ENCODE measurements at places on chromosomes 16 and 17. TPM values are rescaled to one million over a fixed set of nuclear protein-coding genes. Genes with fewer than 3 reads are reported as not detected.

SMIM22 gene
- total RNA-seq = not detected

DNA sequence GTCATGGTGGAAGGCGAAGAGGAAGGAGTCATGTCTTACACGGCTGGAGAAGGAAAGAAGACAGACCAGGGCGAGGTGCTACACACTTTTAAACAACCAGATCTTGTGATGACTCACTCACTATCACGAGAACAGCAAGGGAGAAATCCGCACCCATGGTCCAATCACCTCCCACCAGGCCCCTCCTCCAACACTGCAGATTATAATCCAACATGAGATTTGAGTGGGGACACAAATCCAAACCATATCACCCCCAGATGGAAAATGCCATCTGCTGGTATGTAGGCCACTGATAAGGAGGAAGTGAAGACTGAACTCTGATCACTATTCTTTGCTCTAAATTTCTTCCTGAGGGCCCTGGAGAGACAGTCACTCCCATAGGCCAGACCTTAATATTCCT lies 7.5 kb upstream of the ITGAX start:
- no peak for DNase-seq
- no peak overlapping the region for H3K4me3 ChIP-seq
- no peak overlapping the region for H3K27ac ChIP-seq
- H3K4me1 ChIP-seq = no peaks in the 10 kb centered on the region
- H3K36me3 ChIP-seq = no peaks in the 10 kb centered on the region
- H3K27me3 ChIP-seq = peaks cover 4% of the 10 kb centered on the region

- H3K27me3 ChIP-seq = peaks cover 9% of the 10 kb centered on the region
- no peak overlapping the region for H3K27ac ChIP-seq
- no peaks in the 10 kb centered on the region for H3K36me3 ChIP-seq
- no peak overlapping the region for H3K4me3 ChIP-seq
- no peaks in the 10 kb centered on the region for H3K4me1 ChIP-seq
These were observed 6.6 kb downstream of the KRT39 start for GRCh38 chr17:40960144-40960543.

DNA sequence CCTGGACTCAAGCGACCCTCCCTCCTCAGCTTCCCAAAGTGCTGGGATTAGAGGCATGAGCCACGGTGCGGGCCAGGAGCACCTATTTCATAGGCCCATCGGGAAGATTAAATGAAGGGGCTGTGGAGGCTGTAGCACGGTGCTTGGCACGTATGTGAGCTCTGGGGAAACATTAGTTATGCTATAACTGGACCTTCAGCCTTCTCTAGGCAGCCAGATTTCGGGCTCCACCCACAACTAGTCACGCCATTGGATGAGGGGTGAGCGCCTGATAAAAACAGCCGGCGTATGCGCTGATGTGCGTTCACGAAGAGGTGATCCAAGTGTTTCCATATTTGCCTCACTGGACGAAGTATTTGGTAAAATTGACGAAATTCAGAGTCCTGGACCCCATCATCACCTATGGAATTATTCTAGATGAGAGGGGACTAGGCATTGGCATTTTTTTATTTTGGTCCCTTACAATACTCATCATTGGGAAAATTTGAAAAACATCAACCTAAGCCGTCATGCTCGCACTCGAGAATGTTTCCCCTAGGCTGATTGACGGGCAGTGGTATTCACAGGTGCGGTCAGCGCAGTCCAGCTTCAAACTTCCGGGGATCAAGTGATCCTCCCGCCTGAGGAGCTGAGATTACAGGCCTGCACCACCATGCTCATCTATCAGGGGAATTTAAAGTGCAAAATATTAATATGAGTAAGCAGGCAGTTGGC lies 1.8 kb upstream of the ANKRD11 start:
- DNase-seq = no peak
- no peaks in the 10 kb centered on the region for H3K36me3 ChIP-seq
- peaks cover 34% of the 10 kb centered on the region for H3K4me1 ChIP-seq
- peak overlapping the region; percentile 93 for H3K27ac ChIP-seq

DNA sequence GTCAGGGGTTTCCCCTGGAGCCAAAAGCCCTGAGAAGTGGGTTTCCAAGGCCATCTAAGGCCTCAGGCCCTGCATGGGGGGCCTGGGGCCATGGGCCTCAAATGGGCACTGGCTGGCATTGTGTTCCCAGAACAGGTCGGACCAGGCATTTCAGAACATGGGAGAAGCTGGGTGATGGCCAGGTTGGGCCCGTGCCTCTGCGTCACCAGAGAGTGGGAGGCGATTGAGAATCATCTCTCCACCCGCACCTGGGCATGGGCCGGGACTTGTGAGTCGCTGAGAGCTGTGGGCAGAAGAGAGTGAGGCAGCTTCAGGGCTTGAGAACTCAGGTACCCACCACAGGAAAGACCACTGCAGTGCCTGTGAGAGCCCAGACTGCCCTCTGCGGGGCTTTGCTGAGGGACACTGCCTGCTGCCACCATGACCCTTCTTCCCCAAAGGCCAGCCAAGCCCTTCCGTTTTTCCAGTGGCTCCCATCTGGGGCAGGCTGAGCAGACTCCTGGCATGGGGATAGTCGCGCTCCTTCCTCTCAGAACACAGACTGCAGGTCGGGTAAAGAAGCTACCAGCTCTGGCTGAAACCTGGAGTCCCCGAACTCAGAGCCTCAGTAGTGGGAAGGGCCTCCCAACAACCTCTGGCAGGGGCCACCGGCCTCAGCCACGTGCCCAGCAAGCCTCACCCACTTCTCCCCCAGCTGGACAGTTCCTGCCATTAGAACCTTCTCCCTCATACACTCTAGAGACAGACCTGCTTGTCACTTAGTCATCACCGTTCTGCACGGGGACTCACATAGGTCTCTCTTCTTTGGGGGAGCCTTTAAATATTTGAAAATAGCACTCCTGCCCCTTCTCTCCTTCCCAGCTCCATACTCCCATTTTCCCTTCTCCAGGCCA lies 1.6 kb downstream of the RAB11FIP4 start:
- no peak overlapping the region for H3K4me3 ChIP-seq
- no peak overlapping the region for H3K27ac ChIP-seq
- DNase-seq = no peak

DNA sequence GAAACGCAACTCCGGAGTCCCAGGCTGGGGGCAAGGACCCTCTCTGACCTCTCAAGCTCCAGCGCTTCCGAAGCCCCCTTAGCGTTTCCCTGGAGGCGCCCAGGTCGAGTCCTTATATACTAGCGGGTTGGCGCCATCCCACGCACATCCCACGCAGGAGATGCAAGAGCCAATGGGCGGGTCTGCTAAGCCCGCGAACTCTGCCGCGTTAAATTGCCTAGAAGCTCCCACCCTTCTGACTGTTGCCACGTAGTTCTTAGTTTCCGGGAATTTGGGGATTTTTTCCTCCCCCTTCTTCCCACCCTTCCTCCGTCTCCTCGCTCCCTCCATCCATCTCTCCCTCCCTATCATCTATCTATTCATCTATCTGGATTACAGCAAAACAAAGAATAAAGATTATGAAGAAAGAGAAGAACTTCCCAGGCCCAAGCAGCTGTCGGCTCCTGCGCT lies at the start of gene SLFN11:
TSS of gene SLFN11 (minus strand) at position 88 of the 450 bp plus-strand sequence. CDS start 9,814 bp downstream, outside the sequence.
- H3K27ac ChIP-seq = peak within 1 kb of the TSS; percentile 81
- H3K4me1 ChIP-seq = peaks cover 3% of the 10 kb centered on the region

DNA sequence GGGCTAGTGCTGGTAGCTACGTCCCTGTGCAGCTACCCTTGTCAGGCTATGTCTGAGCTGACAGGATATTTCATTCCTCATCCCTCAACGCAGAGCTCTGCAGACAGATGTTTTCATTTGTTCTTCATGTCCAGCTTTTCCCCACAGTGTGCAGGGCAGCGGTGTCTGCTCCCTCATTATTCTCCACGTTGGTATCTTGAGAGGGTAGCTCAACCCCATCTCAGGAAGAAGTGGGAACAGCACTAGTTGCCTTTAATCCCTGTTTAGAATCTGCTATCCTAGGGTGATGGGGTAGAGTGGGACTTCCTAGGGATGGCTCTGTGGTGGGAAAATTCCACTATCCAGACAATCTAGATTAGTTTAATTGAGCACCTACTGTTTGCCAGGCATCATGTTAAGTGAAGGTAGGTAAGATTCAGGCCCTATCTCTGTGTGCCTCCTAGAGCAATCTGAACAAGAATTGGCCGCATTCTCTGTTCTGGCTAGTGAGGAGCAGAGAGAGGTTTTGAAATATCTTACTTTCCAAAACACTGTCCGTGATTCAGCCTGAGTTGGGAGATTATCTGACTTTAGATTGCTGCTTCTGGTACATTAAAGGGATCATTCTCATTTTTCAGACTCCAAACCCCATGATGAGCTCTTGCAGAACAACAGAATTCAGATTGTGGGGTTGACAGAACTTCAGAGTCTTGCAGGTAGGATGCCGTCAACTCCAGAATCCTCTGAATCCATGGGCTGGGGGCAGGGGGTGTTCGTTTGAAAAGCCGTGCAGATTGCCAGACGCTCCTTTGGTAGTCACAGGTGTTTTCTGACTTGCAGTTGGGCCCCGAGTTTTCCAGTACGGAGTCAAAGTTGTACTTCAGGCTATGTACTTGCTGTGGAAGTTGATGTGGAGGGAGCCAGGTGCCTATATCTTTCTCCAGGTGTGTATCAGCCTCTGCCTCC lies 963 bp downstream of the ALG1 start:
- peak overlapping the region; percentile 81 for H3K27ac ChIP-seq
- peaks cover 10% of the 10 kb centered on the region for H3K4me1 ChIP-seq
- peaks cover 45% of the 10 kb centered on the region for H3K36me3 ChIP-seq
- DNase-seq = peak; percentile 5
- H3K4me3 ChIP-seq = peak overlapping the region; percentile 79
- no peaks in the 10 kb centered on the region for H3K27me3 ChIP-seq

Measured in psoas muscle (tissue), 8 donors.